ENCODE measurements at places on chromosomes 4 and X.

DNA sequence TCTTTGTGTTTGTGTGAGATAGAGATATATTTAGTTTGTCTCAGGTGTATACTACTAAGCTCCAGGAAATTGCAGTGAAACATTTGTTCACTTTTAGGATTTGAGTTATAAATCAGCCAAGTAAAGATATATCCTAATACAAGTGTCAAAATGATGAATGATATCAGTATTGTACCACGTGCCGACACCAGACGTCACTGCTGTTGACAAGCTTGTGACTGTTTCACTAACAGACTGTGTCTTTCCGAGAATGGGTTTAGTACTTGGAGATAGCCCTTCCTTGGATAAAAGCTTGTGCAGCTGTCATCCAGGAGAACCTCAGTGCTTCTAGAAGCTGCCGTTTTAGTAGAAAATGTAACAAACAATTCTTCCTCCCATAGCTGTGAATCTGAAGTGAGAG, 343.3 kb downstream of the FBXO8 start:
- no peak for DNase-seq

GRCh38 chr4:46986922-46987638, 6.3 kb downstream of the GABRA4 start:
- no peak for DNase-seq

- no peak for DNase-seq
These were observed 9.1 kb downstream of the WFS1 start for GRCh38 chr4:6278801-6279197.

DNA sequence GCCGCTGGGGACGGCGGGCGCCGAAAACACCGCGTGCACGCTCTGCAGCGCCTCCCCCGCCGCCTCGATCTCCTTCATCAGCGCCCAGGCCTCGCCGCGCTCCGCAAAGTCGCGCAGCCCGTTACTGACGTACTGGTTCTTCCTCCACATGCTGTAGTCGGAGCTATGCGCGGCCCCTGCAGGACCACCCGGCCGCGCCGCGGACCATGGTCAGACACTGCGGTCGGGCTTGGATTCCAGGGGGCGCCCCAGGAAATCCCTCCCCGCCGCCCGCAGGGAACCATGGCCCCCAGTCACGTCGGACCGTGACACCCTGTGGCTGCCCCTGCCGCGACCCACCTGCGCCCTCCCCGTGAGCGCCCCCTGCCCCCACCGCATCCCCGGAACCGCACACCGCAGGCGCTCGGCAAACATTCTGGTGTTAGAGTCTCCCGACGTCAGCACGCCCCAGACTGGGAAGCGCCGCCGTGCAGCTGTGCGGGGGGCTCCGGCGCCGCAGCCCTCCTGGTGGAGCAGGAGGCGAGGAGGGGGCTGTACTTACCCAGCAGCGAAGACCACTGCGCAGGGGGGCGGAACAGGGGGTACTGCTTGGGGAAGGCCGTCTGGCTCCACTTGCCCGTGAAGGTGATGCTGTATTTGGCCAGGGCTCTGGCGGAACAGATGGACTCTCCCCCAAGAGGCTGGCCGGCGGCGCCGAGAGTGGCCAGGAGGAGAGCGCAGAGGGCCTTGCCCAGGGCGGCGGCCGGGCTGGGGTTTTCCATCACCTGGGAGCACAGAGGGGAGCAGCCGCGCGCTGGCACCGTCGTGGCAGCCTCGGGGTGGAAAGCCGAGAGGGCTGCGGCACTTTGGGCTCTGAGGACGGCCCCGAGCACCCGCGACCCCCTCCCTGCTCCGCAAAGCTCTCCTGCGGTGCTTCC, 814 bp downstream of the SPON2 start:
- DNase-seq, result no peak

- DNase-seq, result no peak
These were observed 45.1 kb downstream of the VSIG4 start for GRCh38 chrX:65994519-65995506.

DNA sequence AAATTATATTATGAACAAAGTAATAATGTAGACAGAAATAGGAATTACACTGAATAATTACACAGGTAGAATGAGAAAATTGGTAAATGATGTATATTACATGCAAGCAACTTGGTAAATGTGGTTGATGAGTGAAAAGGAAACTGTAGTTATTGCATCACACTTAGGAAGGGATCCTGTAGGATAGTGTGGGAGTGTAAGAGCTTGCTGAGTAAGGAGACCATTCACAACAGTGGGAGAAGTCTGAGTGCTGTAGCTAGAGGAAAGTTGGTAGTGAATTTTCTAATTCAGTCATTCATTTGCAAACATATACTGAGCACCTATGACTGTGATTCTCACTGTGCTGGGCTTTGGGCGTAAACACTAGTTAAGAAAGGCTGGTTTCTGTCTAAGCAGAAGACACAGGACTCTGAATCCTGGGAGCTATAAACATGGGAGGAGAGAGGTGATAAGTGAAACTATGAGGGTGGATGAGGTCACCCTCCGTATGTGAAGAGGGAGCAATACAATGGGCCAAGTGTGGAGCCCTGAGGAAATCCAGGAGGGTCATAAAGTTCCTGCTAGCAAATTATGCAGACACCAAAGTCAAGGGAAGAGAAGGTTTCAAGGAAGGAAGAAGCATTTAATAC, 14.2 kb upstream of the CPE start:
- DNase-seq, result no peak

- DNase-seq, result no peak
These were observed 58.9 kb upstream of the PROM1 start for GRCh38 chr4:16142598-16143310.

GRCh38 chrX:151676196-151676595, 19.1 kb upstream of the PRRG3 start:
- no peak for DNase-seq

GRCh38 chr4:1512738-1513660, 106.8 kb upstream of the NKX1-1 start:
- peak; percentile 74 for DNase-seq

GRCh38 chr4:112973750-112974251, 75.7 kb upstream of the ANK2 start:
- DNase-seq, result no peak

DNA sequence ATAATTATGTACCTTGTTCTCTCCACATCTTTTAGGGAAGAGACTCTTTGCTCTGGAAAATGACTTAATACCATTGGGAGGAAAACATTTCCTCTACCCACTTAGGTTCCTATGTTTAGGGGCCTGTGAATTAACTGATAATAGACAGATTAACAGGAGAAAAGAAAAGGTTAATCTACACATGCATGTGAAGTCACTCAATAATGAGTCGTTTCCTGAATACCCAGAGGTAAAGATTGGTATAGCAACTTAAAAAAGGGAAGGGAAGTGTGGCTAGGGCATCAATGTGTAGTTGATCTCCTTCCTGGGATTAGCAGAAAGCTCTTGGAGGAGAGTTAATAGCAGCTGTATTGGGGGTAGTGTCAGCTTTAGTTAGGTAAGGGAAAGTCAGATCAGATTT, 419.5 kb upstream of the ATOH1 start:
- DNase-seq, result no peak

- no peak for DNase-seq
These were observed 19.9 kb downstream of the MRFAP1 start for GRCh38 chr4:6660430-6660829.

DNA sequence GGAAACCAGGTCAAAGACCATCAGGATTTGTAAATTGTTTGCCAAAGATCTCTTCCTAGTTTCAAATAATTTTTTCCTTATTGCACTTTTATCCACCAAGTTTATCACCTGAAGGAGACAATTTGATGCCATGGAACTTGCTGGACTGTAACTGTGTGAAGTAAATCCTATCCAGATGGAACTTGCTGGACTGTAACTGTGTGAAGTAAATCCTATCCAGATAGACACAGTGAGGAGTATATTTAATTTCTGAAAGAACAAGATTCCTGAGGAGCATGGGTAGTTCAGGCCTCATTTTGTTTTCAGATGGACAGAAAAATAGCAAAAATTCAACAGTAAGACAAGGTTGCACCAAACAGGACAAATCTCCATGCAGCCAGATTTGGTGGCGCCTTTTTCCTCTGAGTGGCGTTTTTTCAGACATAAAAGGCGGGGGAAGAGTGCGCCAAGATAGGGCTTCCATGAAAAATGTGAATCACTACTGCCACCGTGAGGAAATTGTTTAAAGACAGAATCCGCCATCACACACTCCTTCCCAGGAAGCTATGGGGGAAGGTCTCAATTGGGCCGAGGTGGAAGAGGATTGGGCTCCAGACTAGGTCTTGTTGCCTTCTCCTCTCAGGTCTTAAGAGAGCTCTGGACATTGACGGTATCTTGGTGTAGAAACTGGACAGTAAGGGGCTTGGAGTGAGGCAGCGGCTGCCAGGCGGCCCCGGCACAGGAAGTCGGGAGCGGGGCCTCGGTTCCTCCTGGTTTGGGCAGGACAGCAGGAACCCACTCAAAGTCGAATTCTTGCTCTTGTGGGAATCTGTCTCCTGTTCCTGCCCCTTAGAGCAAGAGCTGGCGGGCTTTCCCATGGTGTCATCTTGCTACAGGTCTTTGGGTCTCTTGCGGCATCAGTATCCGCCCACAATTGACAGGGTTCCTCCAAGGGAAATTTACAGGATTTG, 234.7 kb downstream of the OR13H1 start:
- DNase-seq, result peak; percentile 36

DNA sequence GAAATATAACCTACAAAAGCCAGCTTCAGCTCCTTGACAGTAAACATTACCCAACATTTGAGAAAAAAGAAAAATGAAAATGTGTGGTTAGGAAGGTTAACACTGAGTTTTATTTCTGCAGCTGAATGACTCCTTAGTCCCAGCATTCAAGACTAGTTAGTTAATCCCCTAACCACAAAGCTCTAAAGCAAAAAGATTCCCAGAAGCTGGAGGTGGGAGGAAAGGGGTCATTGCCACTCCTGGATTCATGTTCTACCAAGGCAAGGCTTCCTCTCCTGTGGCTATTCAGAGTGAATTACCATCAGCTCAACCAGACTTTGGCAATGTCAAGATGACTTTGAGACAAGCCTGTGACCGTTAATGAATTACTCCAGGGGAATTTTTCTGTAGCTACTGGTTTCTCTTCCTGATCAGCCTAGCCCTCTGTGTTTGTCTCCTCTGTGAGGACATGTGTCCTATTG, 63.6 kb downstream of the HADH start:
- DNase-seq, result no peak

- DNase-seq, result no peak
These were observed 186.3 kb downstream of the C4orf33 start for GRCh38 chr4:129282293-129282692.

DNA sequence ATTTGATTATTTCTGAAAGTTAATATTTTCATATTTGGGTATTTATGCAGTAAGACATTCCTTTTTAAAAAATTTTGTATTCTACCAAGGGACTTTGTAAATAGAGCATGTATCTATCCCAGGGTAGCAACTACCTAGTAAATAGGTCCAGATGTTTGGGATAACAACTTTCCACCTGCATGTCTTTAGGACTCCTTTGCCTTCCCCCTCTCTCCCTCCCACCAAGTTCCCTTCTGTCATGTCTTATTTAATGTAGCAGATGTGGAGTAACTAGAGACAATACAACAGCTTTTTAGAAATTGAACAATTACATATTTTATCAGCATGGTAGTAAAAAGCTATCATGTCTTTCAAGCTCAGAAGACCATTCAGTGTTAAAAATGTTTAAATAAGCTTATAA, 821.0 kb downstream of the C4orf33 start:
- DNase-seq, result no peak

DNA sequence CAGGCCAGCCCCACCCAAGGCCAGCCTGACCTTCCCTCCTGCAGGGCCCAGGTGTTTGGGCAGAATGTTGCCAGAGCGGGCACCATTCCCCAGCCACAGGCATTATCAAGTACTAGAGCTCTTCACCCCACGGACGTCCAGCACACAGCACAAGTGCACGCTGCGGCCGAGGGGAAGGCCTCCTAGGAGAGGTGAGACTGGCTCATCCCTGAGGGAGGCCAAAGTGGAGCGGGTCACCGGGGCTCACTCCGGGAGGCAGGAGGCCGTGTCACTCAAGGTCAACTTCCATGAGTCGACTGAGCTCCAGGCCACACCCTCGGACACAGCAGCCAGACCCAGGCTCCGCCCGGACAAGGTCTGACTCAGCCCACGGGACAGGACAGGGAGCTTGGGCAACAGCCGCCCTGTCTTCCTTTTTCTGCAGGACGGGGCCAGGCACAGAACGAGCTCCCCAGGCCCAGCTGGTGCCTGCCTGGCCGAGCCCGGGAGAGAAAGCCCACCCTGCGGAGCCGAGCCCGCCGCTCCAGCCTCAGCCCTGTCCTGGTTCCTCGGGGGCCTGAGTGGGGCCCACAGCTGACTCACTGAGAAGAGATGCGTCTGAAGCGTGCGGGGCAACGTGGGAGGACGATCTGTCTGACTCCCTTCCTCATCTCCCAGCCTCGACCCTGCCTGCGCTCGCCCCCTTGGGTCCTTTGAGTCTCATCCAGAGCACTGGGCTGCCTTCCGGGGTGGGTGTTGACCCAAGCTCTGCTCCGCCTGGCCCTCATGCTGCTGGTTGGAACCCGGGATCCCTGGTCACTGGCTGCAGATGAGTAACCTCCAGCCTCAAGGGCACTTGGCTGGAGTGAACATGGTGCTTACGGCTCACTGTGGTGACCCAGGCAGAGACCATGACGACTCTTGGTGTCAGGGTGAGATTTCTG, 1.6 kb downstream of the SLC49A3 start:
- peak; percentile 81 for DNase-seq

- peak; percentile 0 for DNase-seq
These were observed 997.4 kb upstream of the PRKX start for GRCh38 chrX:4710618-4711433.

- no peak for DNase-seq
These were observed 224.7 kb upstream of the PPP1R2C start for GRCh38 chrX:43002526-43003203.

DNA sequence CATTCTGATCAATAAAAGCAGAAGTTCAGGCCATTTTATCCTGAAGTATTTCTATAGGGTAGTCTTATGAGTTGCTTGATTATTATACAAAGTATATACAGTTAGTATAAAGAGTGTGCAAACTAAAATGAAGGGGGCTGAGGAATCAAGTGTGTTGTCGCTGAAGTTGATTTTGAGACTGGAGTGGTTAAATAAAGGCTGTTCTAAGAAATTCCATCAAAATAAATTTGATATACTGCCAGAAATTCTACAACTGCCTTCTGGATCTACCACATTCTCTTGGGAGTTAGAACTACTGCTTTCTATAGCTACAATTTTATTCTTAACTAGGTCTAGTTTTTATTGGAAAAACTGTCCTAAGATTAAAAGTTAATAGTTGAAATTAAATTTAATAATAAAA, 12.4 kb downstream of the EDNRA start:
- no peak for DNase-seq

- peak; percentile 47 for DNase-seq
These were observed 101.4 kb downstream of the WWC2 start for GRCh38 chr4:183200453-183200852.

GRCh38 chr4:6281436-6282313, 12.0 kb downstream of the WFS1 start:
- no peak for DNase-seq

DNA sequence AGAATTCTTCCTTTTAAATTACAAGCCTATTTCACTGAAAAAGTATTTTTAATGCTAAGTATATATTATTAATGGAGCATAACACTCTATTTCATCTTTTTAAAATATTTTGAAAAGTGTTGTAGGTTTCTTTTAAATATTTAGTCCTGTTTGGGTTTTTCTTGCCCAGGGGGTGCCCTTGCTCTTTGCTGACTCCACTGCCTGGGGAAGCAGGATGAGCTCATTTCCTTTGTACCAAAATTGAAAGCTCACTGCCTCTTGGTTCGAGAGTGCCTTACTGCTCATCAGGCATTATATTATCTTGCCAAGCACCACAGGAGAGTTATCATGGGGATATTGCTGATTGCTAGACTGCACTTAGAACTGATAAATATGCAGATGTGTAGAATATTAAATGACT, 819.2 kb downstream of the PCDH18 start:
- peak; percentile 2 for DNase-seq

- peak; percentile 58 for DNase-seq
These were observed 80.2 kb downstream of the CRMP1 start for GRCh38 chr4:5812506-5813229.

Data from urothelium cell line (cell line).